ENCODE measurements at places on chromosomes 13 and 19.

- no peak for DNase-seq
These were observed 2.2 kb downstream of the ZNF175 start for GRCh38 chr19:51573331-51573730.

DNA sequence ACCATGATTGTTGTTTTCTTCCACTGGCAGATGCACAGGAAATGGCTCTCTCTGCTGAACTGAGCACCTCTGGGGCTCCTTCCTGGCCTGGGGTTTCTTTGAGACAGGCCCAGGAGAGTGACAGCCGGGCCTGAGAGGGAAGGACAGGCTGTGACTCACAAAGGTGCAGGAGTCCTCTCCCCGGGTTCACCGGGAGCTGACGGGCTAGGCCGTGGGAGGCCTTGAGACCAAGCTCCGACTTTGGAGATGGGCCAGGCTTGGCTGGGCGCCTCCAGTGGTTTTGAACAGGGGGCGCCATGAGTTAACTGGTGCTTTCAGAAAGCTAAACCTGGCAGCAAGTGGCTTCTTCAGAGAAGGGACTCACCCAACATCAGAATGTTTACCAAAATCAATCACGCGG, 143.4 kb downstream of the URI1 start:
- DNase-seq: no peak

- DNase-seq: peak; percentile 57
These were observed 3.6 kb downstream of the FCHO1 start for GRCh38 chr19:17754634-17755442.

- DNase-seq: no peak
These were observed 17.5 kb downstream of the ZC3H13 start for GRCh38 chr13:46035066-46035465.

GRCh38 chr13:80235166-80235966, 105.6 kb downstream of the SPRY2 start:
- DNase-seq: peak; percentile 12

GRCh38 chr19:16894080-16894479, 5.3 kb downstream of the F2RL3 start:
- DNase-seq: no peak

DNA sequence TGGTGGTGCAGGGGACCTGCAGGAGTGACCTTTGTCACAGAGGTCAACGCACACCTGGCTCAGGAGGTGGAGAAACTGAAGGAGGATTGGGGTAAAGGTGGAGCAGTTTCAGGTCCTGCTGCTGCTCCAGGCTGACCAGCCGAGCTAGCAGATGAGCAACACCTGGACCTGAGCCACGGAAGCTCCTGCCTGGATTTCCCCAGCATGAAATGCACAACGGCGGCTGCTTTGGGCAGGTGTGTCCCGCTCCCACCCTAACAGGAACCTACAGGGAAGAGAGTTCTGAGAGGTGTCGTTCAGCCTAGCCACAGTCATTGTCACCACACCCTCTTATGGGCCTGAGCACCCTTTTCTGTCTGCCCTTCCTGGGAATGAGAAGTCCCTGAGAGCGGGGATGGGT, 15.7 kb upstream of the CD177 start:
- no peak for DNase-seq

DNA sequence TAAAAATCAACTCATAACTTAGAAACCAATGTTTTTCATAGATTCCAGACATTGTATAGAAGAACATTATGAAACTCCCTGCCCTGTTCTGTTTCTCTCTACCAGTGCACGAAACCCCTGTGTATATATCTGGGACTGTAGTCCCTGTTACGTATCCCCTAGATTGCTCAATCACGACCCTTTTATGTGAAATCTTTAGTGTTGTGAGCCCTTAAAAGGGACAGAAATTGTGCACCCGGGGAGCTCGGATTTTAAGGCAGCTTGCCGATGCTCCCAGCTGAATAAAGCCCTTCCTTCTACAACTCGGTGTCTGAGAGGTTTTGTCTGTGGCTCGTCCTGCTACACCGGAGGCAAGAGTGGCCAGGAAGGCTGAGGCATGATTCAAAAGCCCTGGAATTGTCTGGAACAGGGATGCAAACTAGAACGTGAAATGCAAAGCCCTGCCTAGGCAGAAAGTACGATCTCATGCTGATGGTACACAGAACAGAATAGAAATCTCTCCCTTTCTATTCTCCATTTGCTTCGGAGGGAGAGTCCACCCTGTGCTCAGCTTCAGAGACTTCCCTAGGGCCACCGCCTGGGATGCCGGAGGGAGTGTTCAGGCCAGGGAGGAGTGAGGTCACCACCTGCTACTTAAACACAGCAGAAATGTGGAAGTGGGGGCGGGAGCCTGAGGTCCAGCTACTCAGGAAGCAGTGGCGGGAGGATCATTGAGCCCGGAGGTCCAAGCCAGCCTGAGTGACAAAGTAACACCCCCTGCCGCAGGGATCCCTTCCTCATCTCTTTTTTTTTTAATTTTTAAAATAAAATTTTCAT, 758 bp upstream of the ZNF888 start:
- DNase-seq: peak; percentile 45

GRCh38 chr19:41616792-41617621, 9.9 kb downstream of the CEACAM4 start:
- DNase-seq: no peak

GRCh38 chr19:38658462-38659306, 11.2 kb downstream of the ACTN4 start:
- no peak for DNase-seq

- DNase-seq: peak; percentile 49
These were observed 13.7 kb upstream of the CREB3L3 start for GRCh38 chr19:4139614-4140236.

DNA sequence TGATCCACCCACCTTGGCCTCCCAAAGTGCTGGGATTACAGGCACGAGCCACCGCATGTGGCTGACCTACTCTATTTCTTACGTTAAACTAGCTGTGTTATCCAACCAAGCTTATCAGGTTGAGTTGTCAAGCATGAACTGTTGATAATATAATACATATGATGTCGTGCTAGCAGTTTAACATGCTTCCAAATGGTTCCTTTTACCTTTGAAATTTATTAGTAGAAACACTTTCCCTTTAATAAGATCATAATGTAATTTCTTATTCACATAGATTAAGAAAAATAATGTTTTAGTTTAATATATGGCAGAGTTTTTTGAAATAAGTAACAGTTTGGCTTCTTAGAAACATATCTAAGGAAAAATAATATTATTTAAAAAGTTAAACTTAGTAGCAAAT, 34.4 kb upstream of the VWA8 start:
- no peak for DNase-seq

DNA sequence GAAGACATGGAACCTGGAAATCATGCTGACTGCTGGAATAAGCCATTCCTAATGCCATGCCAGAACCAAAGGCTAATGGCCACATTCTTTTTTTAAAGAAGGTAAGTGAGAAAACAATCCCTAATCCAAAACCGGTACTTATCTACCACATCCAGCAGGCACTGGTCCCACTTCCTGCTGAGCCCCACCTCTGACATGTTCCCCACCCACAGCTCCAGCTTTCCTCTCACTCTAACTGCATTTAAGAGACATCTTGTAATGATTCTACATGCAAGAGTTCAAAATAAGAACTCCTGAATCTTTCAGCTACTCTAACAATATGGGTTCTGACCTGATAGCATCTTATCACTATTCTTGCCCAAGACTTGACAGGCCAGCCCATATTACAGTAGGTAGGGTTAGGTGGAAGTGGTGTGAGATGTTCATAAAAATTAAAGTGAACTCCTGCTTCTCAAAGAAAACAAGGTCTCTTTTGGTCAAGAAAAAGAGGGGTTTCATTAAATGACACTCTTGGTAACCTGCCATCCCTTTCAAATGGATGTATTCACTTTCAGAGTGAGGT, 41.9 kb downstream of the N4BP2L2 start:
- no peak for DNase-seq

DNA sequence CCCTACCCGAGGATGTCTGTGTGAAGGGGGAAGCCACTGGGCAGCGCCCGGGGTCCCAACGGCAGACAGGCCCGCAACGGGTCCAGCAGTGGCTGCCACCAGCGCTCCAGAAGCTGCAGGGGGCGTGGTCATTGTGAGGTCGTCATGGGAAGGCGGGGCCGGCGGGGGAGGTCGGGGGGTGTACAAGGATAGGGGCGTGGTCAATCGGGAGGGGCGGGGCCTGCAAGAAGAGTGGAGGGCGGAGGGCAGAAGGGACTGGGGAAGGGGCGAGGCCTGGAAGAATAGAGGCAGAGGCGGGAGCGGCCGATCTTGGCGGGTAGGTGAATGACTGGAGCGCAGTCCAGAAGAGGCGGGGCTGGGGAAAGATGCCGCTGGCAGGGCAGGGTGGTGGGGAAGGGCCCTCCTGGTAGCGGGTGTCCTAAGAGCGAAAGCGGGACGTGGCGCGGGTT, 4.4 kb downstream of the FUZ start:
- peak; percentile 93 for DNase-seq

- no peak for DNase-seq
These were observed 31.6 kb downstream of the LACC1 start for GRCh38 chr13:43911278-43911677.

DNA sequence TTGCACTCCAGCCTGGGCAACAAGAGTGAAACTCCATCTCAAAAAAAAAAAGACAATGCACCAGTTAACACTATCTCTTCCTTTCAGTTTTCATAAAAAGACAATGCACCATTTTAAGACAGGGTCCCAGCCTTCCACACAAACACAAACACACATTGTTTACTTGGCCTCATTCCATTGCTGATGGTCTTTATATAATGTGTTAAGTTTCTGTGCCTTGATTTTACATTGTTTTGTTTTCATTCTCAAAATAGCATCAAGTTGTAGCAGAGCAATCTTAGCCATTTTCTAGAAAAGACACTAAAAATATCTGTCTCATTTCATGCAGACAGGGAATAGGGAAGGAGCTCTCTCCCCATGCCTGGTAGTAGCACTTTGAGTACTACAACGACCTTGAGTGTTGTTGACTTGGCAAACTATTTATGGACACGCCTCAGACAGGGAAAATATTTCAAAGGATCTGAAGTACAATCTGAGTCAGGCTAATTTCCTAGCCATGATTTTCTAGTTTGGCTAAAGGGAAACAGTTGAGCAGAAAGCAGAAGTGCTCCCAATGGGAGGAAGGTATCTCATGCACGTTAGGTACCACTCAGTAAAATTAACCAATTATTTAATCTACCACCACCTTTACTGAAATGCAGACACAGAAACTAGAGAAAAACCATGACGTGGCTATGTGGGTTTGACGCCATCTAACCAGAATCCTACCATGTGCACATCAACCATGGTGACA, 120.6 kb downstream of the ABCC4 start:
- DNase-seq: peak; percentile 34

GRCh38 chr13:112592647-112593046, 4.7 kb upstream of the TUBGCP3 start:
- no peak for DNase-seq

GRCh38 chr13:110685305-110686020, 20.5 kb downstream of the CARS2 start:
- DNase-seq: no peak

GRCh38 chr13:72523049-72523448, 204.4 kb downstream of the MZT1 start:
- DNase-seq: no peak

GRCh38 chr19:1851654-1852580, 3.6 kb upstream of the REXO1 start:
- peak; percentile 51 for DNase-seq

DNA sequence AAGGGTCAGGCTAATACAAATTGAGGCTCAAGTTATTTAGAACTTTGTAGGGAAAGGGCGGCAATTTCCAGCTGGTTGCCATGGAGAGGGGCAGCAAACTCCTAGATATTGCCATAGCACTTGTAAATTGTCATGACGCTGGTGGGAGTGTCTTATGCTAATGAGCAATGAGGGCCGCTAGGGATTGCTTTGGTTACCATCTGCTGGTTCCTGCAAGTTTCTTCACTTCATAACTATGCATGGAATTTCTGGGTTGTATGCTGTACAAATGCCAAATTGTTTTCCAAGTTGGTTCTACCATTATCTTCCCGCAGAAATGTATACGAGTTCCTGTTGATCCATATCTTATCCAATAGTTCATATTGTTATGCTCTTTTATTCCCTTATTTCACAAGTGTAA, 1339.4 kb downstream of the EFNB2 start:
- DNase-seq: no peak

GRCh38 chr13:43077906-43078305, 54.5 kb downstream of the DNAJC15 start:
- DNase-seq: no peak

DNA sequence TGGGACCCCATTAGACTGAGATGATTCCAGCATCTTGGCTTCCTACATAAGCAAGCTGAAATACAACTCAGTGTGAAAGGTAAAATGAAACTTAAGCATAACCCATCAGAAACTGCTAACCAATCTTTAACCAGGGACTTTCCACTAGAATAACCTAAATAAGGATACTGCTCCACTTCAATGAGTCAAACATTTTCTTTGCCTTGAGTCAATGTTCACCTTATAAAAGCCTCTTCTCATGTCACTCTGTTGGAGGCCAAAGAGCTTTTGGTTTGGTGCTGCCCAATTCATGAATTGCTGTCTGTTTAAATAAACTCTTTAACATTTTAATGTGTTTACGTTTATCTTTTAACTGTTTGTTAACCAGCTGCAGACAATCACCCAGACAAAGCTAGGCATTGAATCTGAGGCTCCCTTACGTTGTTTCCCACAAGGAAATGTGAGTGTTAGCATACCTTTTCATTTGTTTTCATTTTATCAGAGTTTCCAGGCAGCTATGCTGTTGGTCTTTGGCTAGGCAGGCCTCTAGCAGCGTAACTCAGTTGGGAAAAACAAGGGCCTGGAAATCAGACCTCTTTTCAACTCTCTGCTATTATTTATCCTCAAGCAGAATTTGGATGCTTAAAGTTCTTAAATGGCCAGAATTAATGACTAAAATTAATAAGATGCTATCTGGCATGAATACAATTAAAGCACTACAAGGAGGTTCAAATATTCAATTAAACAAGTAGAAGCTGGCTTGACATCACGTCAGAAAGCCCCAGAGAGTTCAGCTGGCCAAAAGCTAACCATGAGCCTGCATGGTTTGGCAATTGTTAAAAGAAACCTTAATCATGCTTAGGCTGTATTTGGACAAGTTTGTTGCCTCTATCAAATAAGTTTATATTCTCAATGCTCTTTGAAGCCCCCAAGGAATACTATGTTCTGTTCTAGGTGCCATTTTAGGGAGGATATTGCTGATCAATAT, 200.2 kb downstream of the DCLK1 start:
- DNase-seq: no peak

DNA sequence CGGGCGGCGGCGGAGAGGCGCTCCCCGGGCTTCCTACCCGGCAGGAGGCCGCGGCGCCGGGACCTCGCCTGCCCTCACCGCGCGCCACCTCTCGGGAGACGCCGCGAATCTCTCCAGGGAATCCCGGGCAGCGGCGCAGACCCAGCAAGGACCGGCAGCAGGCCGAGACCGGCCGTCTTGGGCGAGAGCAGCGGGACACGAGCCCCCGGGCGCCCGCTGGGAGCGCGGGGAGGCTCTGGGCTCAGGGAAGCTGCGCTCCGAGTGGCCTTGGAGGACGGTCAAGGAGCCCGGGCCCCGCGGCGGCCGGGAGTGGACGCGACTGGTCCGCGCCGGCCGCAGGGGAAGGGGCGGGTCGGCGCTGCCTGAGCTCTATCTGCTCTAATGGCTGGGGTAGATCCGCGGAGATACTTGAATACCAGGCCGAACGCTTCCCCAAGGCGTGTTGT, 14.7 kb downstream of the CDX2 start:
- no peak for DNase-seq
